ENCODE measurements at places on chromosomes 5 and 9.

DNA sequence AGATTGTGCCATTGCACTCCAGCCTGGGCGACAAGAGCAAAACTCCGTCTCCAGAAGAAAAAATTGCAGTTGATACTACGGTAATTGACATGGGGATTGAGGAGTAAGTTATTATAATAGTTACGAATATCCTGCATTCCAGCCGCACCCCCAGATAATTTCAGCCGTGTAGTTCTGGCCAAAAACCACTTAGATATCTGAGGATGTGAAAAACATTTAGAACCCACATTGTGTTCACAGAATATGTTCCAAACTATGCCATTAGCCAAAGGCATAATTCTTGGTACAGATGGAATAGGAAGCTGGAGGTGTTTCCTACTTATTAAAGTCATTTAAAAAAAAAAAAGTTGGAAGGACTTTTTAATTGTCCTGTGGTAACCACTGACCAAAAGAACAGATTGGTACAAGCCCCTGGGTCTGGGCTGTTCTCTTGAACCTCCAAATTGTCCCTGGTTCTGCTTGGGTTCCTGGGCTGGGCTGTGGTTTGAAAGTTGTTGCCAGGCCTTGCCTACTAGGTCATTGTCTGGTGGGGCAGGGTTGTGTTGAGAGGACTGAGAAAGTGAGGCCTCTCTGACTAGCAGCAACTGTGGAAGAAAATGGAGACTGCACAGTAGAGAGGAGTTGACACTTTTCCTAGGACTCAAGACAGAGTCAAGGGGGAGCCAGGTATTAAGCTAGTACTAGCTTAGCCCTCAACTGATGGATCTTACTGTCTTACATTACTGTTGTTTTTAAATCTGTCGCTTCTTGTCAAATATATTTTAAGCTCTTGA is 198.8 kb downstream of the NR3C1 start:
- no peak for DNase-seq

DNA sequence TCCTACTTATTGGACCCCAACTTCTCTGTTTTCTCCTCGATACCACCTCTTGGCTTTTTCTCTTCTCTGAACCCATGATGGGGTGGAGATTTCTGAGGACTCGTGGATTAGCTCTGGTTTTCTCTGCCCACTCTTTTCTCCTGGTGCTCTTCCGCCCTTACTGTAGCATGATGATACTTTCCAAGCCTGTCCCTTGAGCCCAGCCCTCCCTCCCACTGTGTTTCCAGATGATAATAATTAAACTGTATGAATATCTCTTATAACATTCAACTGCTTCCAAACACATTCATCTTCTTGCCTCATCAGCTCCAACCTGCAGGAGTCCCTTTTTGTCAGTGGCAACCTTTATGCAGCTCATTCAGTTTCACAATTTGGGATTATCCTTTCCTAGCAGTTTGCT is 494.2 kb upstream of the KLF4 start:
- no peak for DNase-seq

DNA sequence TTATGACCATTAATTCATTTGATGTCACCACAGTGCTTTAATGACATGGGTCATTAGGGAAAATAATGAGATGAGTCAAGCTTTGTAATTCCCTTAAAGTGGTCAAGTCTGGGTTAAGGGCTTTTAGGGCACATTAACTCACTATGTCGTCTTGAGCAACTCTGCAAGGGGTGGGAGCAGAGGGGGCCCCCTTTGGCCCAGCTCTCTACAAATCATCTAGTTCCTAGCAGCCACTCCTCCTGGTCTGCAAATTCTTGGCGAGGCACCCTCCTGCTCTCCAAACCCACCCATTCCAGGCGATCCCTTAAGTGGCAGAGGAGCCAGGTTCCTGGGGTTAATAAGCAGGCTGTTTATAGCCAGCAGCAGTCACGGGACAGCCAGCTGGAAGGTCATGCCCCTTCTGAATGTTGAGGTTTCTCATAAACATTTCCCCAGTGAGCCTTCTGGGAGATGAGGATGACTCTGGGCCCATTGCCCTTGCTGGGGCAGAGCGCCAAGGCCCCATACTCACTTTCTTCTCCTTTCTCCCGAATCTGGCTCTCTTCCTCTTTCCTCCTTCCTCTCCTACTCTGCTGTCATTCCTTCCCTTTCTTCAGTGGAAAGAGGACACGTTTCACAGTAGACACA is 14.3 kb upstream of the GPX3 start:
- no peak for DNase-seq

DNA sequence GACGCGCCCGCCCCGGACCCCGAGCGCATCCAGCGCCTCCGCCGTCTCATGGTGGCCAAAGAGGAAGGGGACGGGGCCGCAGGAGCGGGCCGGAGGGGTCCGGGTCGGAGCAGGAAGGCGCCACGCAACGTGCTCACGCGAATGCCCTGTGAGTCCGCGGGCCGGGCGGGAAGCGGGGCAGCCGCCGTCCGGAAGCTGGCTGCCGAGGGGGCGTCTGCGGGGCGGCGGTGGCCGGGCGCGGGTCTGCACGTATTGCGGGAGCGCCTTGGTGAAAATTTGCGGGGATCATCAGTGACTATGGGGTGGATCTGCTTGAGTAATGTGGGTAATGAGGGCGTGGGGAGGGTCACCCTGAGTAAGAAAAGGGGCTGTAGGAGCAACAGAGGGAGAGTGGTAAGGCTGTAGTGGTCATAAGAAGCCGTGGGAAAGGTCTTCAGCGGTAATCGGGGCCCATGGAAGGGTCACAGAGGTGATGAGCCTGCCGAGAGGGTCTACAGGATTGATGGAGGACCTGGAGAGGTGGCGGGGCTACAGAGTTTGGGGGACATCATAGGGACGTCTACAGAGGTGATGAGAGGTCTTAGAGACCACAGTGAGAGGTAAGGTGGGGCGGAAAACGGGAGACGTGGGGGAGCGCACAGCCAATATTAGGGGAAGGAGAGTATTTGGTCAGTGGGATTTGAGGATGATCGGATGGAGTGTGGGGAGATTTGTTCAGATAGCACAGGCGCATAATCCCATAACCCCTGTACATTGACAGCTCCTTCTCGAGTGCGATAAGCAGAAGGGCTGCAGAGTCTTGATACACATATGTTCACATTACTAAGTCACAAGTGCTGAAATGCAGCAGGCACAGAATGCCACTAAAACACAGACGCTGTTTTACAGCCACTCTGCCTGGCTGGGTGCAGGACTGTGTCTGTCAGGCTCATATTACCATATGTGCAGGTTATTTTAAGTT is 819 bp downstream of the LSM11 start:
- peak; percentile 38 for DNase-seq

DNA sequence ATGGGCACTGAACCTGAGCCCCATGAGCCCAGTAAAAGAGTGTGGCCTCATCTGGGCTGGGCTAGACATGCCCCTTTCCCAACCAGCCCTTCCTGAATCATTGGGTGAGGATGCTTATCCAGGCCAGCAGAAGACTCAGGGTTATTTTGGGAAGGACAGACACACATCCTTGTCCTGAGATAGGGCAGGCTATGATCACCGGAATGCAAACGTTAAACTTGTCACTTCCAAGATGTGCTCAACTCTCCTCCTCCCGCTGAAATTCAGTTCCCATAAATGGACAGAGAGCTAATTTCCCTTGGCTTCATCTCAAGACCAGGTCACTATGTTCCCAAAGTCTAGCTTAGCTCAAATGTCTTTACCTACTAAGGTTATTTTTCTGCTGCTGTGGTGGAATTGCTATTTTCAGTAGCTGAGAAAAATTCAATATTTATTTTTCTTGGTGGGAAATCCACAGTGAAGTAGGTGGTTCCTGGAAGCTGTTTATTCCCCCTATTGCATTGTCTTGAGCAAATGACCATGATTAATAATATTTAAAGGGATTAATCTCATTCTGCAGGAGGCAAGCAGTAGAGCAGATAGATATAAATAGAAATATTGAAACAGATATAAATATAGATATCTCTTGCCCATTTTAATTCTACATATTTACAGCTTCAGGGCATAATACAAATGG is 70.0 kb downstream of the NXNL2 start:
- DNase-seq: no peak

DNA sequence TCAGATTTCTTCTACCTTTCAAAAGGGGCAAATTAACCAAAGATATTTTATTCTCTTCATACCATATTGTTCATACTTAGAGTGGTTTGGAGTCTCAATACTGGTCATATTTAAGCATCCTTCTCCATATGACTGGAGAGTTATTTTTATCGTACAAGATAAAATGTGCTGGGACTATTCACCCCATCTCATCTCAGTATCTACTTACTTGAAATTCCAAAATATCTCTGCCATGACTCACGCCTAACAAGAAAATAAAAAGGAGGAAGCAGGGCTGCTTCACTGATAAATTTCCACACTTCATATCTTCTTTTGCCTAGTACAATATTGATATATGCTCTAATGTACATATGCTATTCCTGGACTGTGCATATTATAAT is 277.9 kb upstream of the CDH9 start:
- DNase-seq: no peak

DNA sequence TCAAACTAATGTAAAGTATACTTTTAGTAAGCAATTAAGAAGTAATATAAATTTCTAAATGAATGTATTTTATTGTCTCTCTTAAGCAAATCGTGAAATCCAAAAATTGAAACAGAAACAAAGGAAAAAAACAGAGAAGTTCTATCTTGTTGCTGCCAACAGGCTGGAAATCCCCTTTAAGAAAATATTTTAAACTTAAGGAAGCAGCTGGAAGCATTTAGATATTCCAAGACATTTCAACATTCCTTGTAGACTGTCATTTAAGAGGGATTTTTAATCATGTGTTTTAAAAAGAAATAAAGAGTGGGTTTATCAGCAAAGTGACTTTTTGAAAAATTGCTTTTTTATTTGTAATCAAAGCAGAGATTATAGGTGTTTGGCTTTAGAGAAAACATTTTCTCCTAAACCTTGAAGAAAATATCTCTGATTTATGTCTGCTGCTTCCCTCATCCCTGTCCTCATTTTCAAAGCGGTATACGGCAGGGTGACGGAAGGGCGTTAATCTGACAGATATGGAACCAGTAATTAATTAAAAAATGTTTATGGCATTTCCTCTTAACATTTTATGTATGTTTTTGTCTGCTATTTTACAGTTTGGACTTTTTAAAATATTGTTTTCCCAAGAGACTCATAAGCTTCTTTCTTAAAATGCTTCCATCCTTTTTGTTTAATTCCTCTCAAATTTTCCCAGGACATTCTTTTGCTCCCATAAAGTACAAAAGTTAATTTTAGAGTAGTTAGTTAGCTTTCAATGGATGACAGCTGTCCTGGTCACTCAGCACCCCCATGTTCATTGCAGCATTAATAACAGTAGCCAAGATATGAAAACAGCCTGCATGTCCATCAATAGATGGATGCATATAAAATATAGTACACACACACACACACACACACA is 245.6 kb downstream of the LURAP1L start:
- DNase-seq: no peak

DNA sequence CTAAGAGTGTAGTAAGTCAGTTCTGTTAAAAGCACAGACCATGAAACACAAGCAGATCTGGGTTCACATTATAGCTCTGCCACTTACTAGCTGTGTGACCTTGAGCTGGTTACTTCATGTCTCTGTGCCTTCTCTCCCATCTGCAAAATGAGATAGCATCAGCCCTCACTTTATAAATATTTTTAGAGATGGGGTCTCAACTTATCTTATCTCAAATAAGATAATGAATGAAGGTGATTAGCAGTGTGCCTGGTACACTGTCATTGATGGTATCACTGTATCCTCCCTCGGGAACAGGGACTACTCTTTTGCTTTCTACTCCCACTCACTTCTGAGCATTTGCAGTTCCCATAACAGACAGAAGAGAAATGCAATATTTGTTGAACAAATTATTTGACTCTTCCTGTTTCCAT is 52.4 kb downstream of the GALNT10 start:
- DNase-seq: no peak

- DNase-seq: no peak
These were observed 22.6 kb downstream of the PTGS1 start for GRCh38 chr9:122393284-122393983.

DNA sequence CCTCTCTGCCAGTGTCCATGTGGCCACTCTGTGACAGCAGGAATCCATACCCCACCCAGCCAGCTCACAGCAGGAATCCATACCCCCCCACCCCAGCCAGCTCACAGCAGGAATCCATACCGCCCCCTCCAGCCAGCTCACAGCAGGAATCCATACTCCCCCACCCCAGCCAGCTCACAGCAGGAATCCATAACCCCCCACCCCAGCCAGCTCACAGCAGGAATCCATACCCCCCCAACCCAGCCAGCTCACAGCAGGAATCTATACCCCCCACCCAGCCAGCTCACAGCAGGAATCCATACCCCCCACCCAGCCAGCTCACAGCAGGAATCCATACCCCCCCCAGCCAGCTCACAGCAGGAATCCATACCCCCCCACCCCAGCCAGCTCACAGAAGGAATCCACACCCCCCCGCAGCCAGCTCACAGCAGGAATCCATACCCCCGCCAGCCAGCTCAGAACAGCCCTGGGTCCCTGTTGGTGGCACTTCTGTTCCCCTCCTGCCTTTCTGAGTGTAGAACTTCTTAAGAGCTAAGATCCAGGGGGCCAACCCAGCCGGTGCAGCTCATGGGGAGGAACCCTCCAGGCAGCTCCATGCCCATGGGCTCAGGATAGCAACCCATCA is 8.4 kb upstream of the RXRA start:
- DNase-seq: no peak

GRCh38 chr5:168480601-168481000 is 5.7 kb upstream of the RARS1 start:
- DNase-seq: no peak

- DNase-seq: no peak
These were observed 59.5 kb downstream of the RPS6 start for GRCh38 chr9:19320495-19320894.

DNA sequence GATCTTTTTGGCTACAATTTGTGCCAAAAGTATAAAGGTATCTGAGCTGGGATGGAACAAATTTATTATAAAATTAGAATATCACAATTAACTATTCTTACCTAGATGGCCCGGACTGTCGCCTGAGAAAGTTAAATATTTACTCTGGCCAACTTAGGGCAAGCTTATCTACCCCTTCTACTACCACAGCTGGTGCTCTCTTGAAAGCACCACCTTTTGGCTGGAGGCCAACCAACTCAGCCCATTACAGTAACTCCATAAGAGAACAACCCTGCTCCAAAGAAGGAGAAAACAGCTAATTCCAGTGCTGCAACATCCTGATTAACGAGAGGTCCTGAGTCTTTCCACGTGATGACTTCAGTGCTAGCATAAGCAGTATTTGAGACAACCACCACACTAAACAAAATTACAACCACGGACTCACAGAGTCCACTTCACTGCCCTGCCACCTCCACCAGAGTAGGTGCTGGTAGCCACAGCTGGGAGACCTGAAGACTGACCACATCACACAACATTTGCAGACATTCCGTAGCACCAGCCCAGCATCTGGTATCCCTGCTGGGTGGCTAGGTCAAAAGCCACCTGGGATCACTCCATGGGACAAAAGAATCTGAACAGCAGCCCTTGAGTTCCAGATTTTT is 43.2 kb downstream of the RGMB start:
- no peak for DNase-seq

GRCh38 chr9:1462626-1463308 is 412.6 kb downstream of the DMRT2 start:
- no peak for DNase-seq

GRCh38 chr9:33439731-33440130 is 7.7 kb downstream of the AQP3 start:
- DNase-seq: no peak

All from GM12892 (cell line).